ENCODE measurements at places on chromosomes 2 and 18. TPM values are rescaled to one million over a fixed set of nuclear protein-coding genes. Genes with fewer than 3 reads are reported as not detected.

Gene ASAP2
- 44.0 TPM for polyA plus RNA-seq

Gene SP140
- not detected for polyA plus RNA-seq

Gene FHOD3
- 25.6 TPM for polyA plus RNA-seq

Gene POU3F3
- 2.8 TPM for polyA plus RNA-seq

Gene MYO7B
- not detected for polyA plus RNA-seq

Gene VWC2L
- not detected for polyA plus RNA-seq

Gene TMEM37
- not detected for polyA plus RNA-seq

Gene POTEE
- polyA plus RNA-seq: not detected

Gene SERPINB4
- not detected for polyA plus RNA-seq

Gene ABI2
- polyA plus RNA-seq: 41.4 TPM

Gene DIPK1C
- polyA plus RNA-seq: 0.60 TPM

Gene CCDC74A
- 0.74 TPM for polyA plus RNA-seq

Gene EFHD1
- polyA plus RNA-seq: 0.15 TPM

Gene NT5C1B
- not detected for polyA plus RNA-seq

Gene GPBAR1
- polyA plus RNA-seq: not detected

Gene SP100
- not detected for polyA plus RNA-seq

Gene SLC5A7
- not detected for polyA plus RNA-seq

Gene ANKRD30B
- 2.1 TPM for polyA plus RNA-seq

Gene LRP2
- polyA plus RNA-seq: 0.03 TPM

Gene RABL2A
- polyA plus RNA-seq: 4.5 TPM

Gene EMILIN2
- not detected for polyA plus RNA-seq

Gene PMAIP1
- not detected for polyA plus RNA-seq

Gene POTEI
- 0.67 TPM for polyA plus RNA-seq

Gene NOSTRIN
- polyA plus RNA-seq: 7.5 TPM

Gene STRN
- 7.6 TPM for polyA plus RNA-seq

Gene VSNL1
- 442 TPM for polyA plus RNA-seq

Gene DOK6
- polyA plus RNA-seq: 0.76 TPM

Gene DYNAP
- polyA plus RNA-seq: not detected

Gene FTCDNL1
- 4.8 TPM for polyA plus RNA-seq

Gene FIGN
- polyA plus RNA-seq: 11.4 TPM

Gene TNFRSF11A
- polyA plus RNA-seq: 3.4 TPM

Gene B3GNT7
- not detected for polyA plus RNA-seq

Gene GALNT13
- 17.3 TPM for polyA plus RNA-seq

Gene PGAP1
- polyA plus RNA-seq: 21.8 TPM

Gene POTEJ
- polyA plus RNA-seq: not detected

Gene ARHGEF4
- polyA plus RNA-seq: 5.4 TPM

Gene FBXO41
- 1.5 TPM for polyA plus RNA-seq

Gene C2orf72
- 3.6 TPM for polyA plus RNA-seq

Gene MYO3B
- not detected for polyA plus RNA-seq

Gene OTX1
- not detected for polyA plus RNA-seq

Gene ARHGAP28
- not detected for polyA plus RNA-seq

Gene NEU4
- polyA plus RNA-seq: not detected

Gene WDR75
- 26.2 TPM for polyA plus RNA-seq

Gene C1QL2
- not detected for polyA plus RNA-seq

Gene TUBA4B
- not detected for polyA plus RNA-seq

Gene TP53I3
- polyA plus RNA-seq: 1.3 TPM

Gene LOXHD1
- not detected for polyA plus RNA-seq

Measured in Purkinje cell (primary cell).